Tibial nerve (tissue), 4 donors: ENCODE measurements at places on chromosomes 2 and 18. TPM values are rescaled to one million over a fixed set of nuclear protein-coding genes. Genes with fewer than 3 reads are reported as not detected.

DNA sequence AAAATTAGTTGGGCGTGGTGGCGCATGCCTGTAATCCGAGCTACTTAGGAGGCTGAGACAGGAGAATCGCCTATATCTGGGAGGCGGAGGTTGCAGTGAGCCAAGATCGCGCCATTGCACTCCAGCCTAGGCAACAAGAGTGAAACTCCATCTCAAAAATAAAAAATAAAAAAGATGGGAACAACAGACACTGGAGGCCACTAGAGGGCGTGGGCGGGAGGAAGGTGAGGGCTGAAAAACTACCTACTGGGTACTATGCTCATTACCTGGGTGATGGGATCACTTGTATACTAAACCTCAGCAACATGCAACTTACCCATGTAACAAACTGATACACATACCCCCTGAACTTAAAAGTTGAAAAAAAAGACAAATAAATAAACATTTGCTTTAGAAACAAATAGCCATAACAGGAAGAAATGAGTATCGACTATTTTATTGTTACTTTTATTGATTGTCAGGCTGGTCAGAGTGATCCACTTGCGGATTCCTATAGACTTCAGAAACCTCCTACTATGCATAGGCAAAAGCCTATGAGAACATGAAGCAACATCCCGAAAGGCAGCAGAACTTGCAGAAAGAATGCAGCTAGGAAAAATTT lies 61.0 kb downstream of the TMEM163 start:
- H3K4me3 ChIP-seq, result no peak overlapping the region
- no peaks in the 10 kb centered on the region for H3K36me3 ChIP-seq
- no peak for DNase-seq

- no peaks in the 10 kb centered on the region for H3K36me3 ChIP-seq
- H3K27ac ChIP-seq, result no peak overlapping the region
- H3K27me3 ChIP-seq, result no peaks in the 10 kb centered on the region
- no peak for DNase-seq
Observed at GRCh38 chr18:67938660-67939059, 422.1 kb upstream of the DSEL start.

STEAP3 gene
- total RNA-seq, result 5.5 TPM

DAPL1 gene
- 2.6 TPM for total RNA-seq

- no peak for DNase-seq
- no peak overlapping the region for H3K27ac ChIP-seq
- H3K4me1 ChIP-seq, result no peaks in the 10 kb centered on the region
- no peaks in the 10 kb centered on the region for H3K36me3 ChIP-seq
Observed at GRCh38 chr18:73954268-73954667, 193.4 kb downstream of the FBXO15 start.

- no peak for DNase-seq
- H3K4me1 ChIP-seq, result no peaks in the 10 kb centered on the region
- H3K27me3 ChIP-seq, result no peaks in the 10 kb centered on the region
- H3K4me3 ChIP-seq, result no peak overlapping the region
- H3K36me3 ChIP-seq, result no peaks in the 10 kb centered on the region
Observed at GRCh38 chr2:200689115-200689514, 103.3 kb downstream of the AOX1 start.

- H3K4me1 ChIP-seq, result no peaks in the 10 kb centered on the region
- no peak for DNase-seq
- H3K27me3 ChIP-seq, result no peaks in the 10 kb centered on the region
Observed at GRCh38 chr2:201258666-201259615, 1.4 kb upstream of the CASP8 start.

TSPYL6 gene
- not detected for total RNA-seq

PLA2R1 gene
- total RNA-seq, result 19.4 TPM

TMEM178A gene
- total RNA-seq, result 4.2 TPM

EPC2 gene
- total RNA-seq, result 24.9 TPM

- no peaks in the 10 kb centered on the region for H3K36me3 ChIP-seq
- H3K27ac ChIP-seq, result no peak overlapping the region
- H3K4me1 ChIP-seq, result no peaks in the 10 kb centered on the region
Observed at GRCh38 chr2:11102466-11102865, 52.8 kb upstream of the SLC66A3 start.

PJVK gene
- total RNA-seq, result 5.1 TPM

- H3K36me3 ChIP-seq, result no peaks in the 10 kb centered on the region
- no peak overlapping the region for H3K27ac ChIP-seq
- no peak overlapping the region for H3K4me3 ChIP-seq
- no peak for DNase-seq
- H3K27me3 ChIP-seq, result no peaks in the 10 kb centered on the region
- no peaks in the 10 kb centered on the region for H3K4me1 ChIP-seq
Observed at GRCh38 chr18:66013969-66014368, 263.2 kb downstream of the CDH7 start.

SLC4A5 gene
- total RNA-seq, result 9.2 TPM

GRCh38 chr18:77170890-77171410 lies 38.4 kb upstream of the MBP start:
- no peaks in the 10 kb centered on the region for H3K27me3 ChIP-seq
- H3K36me3 ChIP-seq, result no peaks in the 10 kb centered on the region
- H3K27ac ChIP-seq, result no peak overlapping the region
- DNase-seq, result no peak
- H3K4me1 ChIP-seq, result no peaks in the 10 kb centered on the region

COLEC11 gene
- total RNA-seq, result not detected

ASB18 gene
- not detected for total RNA-seq

DNA sequence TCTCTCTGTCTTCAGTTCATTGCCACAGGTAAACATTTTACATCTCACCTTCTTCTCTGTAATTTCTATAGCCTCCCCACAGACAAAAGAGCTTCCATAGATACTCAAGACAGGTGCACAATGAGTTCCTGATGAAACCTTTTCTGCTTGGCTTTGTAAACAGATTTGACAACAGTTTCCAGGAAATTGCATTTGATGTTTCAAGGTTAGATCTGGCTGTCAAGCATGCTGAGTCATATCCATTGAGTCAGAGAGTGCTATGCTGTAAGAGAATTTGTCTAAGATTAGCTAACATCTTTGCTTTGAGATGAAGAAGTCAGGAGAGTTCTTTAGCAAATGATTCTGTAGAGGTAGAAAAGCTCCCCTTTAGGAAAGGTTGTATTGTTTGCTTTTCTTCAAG lies 40.6 kb upstream of the MAP2 start:
- H3K4me3 ChIP-seq, result no peak overlapping the region
- H3K4me1 ChIP-seq, result no peaks in the 10 kb centered on the region
- H3K36me3 ChIP-seq, result no peaks in the 10 kb centered on the region

- H3K4me1 ChIP-seq, result peaks cover 53% of the 10 kb centered on the region
- DNase-seq, result peak; percentile 91
- no peaks in the 10 kb centered on the region for H3K27me3 ChIP-seq
Observed at GRCh38 chr2:235595422-235596010, 101.7 kb downstream of the AGAP1 start.

DNA sequence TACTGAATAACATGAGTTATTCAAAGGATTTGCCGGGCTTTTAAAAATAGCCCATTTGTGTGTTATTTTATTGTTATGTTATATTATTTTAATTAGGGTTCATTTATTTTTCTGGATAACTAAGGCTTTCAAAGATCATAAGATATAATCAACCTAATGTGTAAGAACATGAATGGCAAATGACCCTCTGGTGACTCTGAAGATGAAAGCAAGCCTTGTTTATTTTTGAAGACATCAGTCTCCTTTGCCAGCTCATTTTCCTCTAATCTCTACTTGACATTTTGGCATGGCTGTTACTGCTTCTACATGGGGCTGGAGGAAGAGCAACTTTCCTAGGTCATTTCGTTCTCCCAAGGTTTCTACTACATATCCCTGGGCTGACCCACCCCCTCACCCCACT lies 10.6 kb downstream of the FAP start:
- no peaks in the 10 kb centered on the region for H3K36me3 ChIP-seq
- no peaks in the 10 kb centered on the region for H3K27me3 ChIP-seq
- H3K4me1 ChIP-seq, result peaks cover 9% of the 10 kb centered on the region
- H3K4me3 ChIP-seq, result no peak overlapping the region

AGXT gene
- total RNA-seq, result 0.30 TPM

DNA sequence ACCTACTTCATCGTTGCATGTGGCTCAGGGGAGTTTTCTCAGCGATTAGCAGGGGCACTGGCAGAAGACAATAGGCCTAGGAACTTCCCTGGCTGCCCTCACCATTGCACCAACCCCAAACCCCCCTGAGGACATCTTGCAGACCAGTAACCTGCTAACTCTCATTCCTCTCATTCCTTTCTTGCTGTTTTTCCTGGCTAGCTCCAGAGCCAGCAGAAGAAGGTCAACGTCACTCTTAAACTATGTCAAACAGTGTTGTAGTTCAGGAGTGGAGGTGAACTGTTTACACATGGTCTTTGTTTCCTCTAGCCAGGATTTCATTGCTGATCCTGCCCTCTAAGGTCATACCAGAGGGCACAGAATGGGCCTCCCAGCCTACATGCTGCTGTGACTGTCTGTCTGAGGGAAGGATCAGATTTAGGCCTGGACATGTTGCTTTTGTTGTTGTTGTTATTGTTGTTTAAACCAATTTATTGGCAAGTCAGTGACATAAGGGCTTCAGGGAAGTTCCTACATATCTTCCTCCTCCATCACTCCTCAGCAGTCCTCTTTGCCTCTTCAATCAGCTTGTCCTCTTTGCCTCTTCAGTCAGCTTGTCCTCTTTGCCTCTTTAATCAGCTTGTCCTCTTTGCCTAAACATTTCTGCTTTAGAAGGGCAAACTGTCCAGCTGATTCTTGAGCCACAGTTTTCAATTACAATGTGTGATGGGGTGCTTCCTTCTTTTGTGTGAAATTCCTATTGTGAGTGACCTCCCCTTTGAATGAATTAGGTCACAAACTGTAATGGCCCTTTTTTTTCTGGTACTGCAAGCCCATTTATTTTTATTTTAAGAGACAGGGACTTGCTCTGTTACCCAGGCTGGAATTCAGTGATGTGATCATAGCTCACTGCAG lies 471.9 kb upstream of the TNP1 start:
- H3K4me3 ChIP-seq, result no peak overlapping the region
- no peaks in the 10 kb centered on the region for H3K27me3 ChIP-seq
- no peak for DNase-seq
- no peak overlapping the region for H3K27ac ChIP-seq

DNA sequence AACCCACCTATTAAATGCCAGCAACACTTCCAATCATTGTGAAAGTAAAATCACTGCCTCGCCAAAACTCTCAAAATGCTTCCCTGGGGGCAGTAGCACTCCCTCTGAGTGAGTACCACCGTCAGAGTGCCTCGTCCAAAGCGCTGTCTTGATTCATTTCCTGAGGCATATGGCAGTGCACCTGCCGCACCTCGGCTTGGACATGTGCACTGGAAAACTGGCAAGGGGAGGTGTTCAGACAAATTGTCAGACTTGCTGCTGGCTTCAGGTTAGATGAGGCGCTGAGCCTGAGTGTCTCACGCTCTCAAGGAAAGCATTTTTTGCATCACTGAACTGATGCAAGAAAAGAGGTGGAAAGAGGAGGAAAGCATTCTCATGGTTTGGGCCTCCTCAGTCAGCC lies 132.8 kb downstream of the ATL2 start:
- H3K4me3 ChIP-seq, result no peak overlapping the region
- H3K27ac ChIP-seq, result no peak overlapping the region
- H3K36me3 ChIP-seq, result no peaks in the 10 kb centered on the region
- H3K27me3 ChIP-seq, result no peaks in the 10 kb centered on the region
- DNase-seq, result peak; percentile 3

DNA sequence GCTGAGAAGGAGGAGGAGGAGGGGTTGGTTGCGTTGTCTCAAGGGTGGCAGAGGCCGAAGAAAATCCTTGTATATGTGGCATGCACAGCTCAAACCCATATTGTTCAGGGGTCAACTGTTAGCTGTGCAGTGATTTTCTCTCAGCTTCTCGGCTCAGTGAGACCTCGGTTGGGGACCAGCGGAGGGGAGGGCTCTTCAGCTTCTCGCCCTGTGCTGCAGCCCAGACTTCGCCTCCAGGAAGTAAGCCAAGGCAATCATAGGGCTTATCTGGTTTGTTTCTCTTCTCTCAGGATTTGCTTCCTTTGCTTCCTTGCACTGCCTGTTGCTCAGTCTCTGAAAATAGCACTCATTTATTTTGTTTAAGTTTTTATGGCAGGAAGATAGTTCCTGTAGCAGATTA lies 85.5 kb downstream of the SOWAHC start:
- peak overlapping the region; percentile 65 for H3K27ac ChIP-seq
- no peaks in the 10 kb centered on the region for H3K27me3 ChIP-seq
- H3K36me3 ChIP-seq, result no peaks in the 10 kb centered on the region
- H3K4me3 ChIP-seq, result no peak overlapping the region
- DNase-seq, result no peak

GRCh38 chr2:99562516-99562915 lies 72.7 kb upstream of the REV1 start:
- no peak overlapping the region for H3K4me3 ChIP-seq
- no peaks in the 10 kb centered on the region for H3K36me3 ChIP-seq
- no peaks in the 10 kb centered on the region for H3K4me1 ChIP-seq
- no peak overlapping the region for H3K27ac ChIP-seq
- H3K27me3 ChIP-seq, result no peaks in the 10 kb centered on the region

DNA sequence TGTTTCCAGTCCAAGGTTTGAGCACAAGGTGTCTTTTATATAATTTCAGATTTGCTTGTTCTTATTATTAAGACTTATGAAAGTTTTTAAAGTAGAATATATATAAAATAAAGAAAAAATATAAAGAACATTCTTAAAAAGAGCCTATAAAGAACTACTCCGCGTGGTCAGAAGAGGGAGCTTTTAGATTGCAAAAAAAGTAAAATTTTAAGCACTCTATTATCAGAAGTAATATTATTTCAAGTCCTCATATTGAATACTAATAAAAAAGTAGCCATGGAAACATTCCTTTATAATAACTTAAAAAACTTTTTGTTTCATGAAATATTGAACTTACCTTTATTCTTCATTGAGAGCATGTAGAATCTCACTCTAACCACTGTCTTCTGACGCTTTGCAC lies 51.4 kb downstream of the LINC00305 start:
- DNase-seq, result no peak
- H3K4me1 ChIP-seq, result no peaks in the 10 kb centered on the region
- no peaks in the 10 kb centered on the region for H3K27me3 ChIP-seq
- H3K36me3 ChIP-seq, result no peaks in the 10 kb centered on the region

DNA sequence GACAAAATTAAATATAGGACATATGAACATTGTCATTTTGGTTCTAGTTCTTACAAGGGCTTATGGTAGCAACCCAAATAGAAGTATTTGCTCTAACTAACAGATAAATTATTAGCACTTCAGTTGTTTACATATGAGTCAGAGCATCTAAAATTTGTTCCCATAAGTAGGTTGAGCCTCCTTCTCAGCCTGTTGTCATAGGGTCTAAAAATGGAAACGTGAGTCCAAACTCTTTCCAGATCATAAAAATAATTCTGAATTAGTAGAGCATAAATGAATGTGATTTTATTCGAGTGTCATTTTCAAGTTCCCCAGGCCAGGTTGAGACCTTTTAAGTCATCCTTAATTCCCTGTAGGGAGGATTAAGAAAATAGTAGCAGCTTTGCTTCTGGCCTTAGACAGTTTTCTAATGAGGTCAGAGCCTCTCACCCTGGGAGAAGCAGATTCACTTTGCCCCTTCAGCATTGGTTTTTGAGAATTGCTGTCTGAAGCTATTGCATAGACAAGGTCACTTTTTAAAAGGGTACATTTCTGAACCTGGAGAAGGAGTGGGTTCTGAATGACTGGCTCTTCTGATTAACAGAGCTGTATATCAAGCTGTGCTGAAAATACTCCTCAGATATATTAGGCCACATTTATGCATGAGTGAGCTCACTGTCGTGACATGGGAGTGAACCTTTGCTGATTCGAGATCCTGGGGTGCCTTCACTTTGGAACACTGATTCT lies 164.3 kb downstream of the NEDD4L start:
- no peaks in the 10 kb centered on the region for H3K27me3 ChIP-seq
- H3K4me3 ChIP-seq, result no peak overlapping the region
- H3K36me3 ChIP-seq, result no peaks in the 10 kb centered on the region
- no peaks in the 10 kb centered on the region for H3K4me1 ChIP-seq
- DNase-seq, result no peak

- H3K4me1 ChIP-seq, result no peaks in the 10 kb centered on the region
- H3K4me3 ChIP-seq, result no peak overlapping the region
- H3K27ac ChIP-seq, result no peak overlapping the region
- no peaks in the 10 kb centered on the region for H3K27me3 ChIP-seq
Observed at GRCh38 chr18:79819968-79820351, 22.2 kb downstream of the KCNG2 start.
